ENCODE measurements at places on chromosomes 2 and 18.

GRCh38 chr2:235864302-235864701, 303.9 kb downstream of the GBX2 start:
- no peak for DNase-seq

GRCh38 chr2:237497838-237498186, 10.8 kb downstream of the MLPH start:
- DNase-seq: no peak

GRCh38 chr2:219020604-219021365, 20.5 kb downstream of the CFAP65 start:
- DNase-seq: no peak

- DNase-seq: no peak
Measured at GRCh38 chr18:58335223-58335622, 291.2 kb downstream of the NEDD4L start.

DNA sequence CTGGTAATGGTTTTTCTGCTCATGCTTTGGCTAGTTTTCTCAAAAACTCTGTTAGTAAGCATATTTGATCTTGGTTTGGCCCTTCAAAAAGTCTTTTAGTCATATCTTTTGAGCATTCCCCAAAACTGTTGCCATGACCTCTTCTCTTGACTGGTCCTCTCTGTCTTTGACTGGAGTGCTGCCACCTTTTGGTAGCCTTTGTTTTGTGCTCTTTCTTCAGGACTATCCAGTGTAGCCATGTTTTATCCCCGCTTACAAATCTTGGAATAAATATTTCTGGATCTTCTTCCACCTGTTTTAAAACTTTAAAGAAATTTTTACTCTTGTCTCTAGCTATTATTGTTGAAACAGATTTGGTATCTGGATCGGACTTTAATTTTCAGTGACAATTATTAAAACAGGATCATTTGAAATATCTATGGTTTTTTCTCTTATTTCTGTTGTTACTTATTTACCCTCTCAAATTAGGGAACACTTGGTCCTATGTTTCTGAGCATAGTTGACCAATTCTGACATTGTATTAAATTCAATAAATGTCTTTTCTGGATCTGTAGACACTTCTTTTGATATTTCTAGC, 965 bp upstream of the ELOA2 start:
- DNase-seq: no peak

DNA sequence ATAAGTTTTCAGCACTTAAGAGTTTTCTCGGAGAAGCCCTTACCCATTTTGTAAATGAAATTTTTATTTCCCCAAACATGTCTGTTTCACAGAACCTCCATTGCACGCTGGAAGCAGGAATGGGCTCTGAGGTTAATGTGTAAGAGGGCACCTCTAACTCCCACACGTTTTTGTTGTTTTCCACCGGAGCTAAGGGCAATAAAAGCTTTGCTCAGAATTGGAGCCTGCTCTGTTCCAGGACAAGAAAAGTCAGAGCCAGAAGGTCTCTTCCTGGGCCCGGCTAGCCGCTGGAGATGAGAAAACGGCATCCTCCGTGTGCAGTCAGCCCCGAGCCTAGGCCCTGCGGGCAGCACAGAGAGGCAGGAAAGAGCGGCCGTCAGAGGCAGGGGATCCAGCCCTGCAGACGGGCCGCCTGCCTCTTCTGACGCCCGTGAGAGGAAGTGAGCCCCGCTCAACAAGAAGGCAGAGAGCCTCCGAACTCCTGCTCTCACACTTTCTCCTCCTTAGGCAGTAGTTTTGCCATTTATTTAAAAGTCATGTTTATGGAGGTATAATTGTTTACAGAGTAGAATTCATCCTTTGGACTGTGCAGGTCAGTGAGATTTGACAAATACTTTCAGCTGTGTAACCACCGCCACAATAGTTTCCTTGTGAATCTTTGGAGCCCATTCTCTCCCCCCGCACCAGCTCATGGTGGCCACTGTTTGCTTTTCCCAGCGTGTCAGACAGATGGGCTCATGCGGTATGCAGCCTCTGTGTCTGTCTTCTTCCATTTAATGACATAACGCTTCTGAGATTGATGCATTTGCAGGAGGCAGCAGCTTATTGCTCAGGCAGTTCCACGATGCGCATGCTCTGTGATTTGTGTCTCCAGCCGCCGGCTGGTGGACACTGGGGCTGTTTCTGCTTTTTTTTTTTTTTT, 117.3 kb downstream of the GALR1 start:
- no peak for DNase-seq

- no peak for DNase-seq
Measured at GRCh38 chr2:219968685-219969345, 341.4 kb downstream of the SLC4A3 start.

DNA sequence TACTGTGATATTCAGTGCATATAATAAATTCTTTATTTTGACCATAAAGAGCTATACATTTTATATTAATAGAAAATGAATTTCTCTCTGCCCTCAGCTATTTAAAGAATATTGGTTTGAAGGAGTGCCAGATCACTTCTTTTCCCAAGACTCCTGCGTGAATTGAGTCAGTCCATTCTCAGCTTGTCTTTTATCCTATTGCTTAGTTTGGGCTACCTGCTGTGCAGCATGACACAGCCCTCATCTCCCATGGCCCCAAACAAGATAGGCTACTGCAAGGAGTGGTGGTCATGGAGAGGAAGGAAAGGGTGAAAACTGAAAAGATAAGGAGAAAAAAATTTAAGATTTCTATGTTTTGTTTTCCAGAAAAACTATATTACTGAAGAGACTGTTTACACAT, 10.1 kb upstream of the FBXO11 start:
- no peak for DNase-seq

- no peak for DNase-seq
Measured at GRCh38 chr2:181149056-181149455, 168.7 kb downstream of the UBE2E3 start.

DNA sequence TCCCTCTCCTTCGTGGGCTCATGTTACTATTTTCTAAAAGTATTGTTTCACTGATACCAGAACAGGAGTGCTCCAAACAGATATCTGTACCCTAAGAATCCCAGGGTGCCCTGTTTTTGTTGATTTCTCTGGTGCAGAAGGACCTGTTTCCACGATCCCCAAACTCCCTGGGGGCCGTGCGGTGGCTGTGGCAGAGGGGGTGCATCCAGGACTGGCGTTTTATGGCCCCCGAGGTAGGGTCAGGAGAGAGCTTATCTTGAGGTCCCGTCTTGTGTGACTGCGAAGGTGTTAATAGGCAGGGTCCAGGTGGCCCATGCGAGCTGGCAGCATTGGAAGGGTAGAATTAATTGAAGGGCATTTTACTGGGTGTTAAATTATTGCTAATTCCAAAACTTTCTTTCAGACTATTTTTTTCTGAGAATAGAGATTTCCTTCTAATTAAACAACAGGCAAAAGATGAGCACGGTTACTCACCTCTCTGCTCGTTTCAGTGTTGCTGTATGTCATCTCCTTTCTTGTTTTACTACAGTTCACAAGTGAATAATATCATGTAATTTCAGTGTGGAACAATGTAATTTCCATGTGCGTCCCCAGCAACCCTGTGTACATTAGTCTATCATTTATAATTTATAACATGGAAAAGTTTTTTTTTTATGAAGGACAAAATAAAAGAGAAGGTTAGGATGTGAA, 8.2 kb downstream of the TWIST2 start:
- no peak for DNase-seq

DNA sequence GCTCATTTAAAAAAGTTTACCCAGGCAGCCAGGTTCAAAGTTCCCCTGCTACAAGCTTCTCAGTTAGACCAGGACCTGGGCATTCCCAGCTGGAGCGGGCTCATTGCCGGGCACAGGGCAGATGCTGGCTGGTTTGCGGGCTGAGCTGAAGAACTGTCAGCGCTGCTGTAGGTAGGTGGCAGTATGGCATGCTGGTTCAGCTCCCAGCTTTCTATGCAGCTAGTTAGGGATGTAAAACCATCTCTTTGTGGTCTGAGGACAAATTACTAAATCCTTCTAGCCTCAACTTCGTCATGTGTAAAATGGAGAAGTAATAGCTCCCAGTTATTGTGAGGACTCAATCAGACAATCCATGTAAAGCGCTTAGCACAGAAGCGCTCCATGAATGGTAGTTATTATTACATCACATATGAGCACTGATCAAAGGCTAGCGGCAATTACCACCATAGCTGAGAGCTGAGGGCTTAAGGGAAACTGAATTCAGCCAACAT, 2.4 kb upstream of the LDLRAD4 start:
- peak; percentile 45 for DNase-seq
